PC-3 (cell line): ENCODE measurements at places on chromosomes 1 and 21. TPM values are rescaled to one million over a fixed set of nuclear protein-coding genes. Genes with fewer than 3 reads are reported as not detected.

GRCh38 chr1:94154989-94155388 is 34.0 kb upstream of the ABCA4 start:
- no peak for DNase-seq
- no peak overlapping the region for H3K27ac ChIP-seq
- no peaks in the 10 kb centered on the region for H3K36me3 ChIP-seq
- H3K27me3 ChIP-seq = no peaks in the 10 kb centered on the region
- no peak overlapping the region for H3K4me3 ChIP-seq

DNA sequence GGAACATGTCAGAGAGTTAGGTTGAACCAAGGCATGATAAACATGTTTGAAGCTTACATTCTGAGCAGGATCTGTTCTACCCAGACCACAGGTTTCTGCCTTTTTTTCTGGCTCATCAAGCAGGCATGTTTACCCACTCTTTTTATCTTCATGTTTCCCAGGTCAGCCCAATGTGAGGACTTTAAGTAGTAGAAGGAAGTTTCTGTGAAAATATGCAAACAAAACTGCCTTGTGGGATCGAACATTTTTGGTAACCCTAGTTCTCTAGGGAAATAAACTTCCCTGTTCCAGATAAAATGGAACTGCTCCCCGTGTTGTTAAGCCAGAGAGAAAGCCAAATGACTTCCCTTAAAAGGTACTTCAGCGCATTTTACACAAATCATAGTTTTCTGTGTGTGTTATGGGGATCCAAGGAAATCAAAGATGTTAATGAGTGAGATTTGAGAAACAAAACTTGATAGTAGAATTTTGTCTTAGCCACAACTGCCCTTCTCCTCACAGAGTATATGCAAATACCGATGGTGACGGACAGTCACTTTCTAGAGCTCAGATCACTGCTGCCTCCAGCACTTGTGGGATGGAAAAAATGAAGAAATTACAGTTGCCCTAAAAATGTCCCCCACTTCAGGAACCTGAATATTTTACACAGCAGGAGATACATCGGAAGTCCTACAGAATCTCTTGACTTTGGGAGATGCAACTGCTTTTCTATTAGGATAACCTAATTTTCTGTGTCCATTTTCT is 765 bp upstream of the HIPK1 start:
- peak; percentile 31 for DNase-seq
- H3K27me3 ChIP-seq = no peaks in the 10 kb centered on the region
- peak overlapping the region; percentile 86 for H3K4me3 ChIP-seq
- H3K27ac ChIP-seq = no peak overlapping the region

GRCh38 chr1:214213136-214213535 is 67.8 kb upstream of the SMYD2 start:
- DNase-seq = peak; percentile 94
- peak overlapping the region; percentile 19; the same call in 1 of the 2 replicates for H3K27ac ChIP-seq
- peaks cover 56% of the 10 kb centered on the region for H3K4me1 ChIP-seq
- H3K4me3 ChIP-seq = peak overlapping the region; percentile 0; the same call in 1 of the 2 replicates
- no peaks in the 10 kb centered on the region for H3K36me3 ChIP-seq

GRCh38 chr1:58824753-58825389 is 41.0 kb upstream of the JUN start:
- H3K27ac ChIP-seq = no peak overlapping the region
- no peaks in the 10 kb centered on the region for H3K27me3 ChIP-seq
- no peaks in the 10 kb centered on the region for H3K36me3 ChIP-seq
- no peak overlapping the region for H3K4me3 ChIP-seq

- peaks cover 6% of the 10 kb centered on the region; the same call in 1 of the 2 replicates for H3K4me1 ChIP-seq
- no peak overlapping the region for H3K4me3 ChIP-seq
- H3K27ac ChIP-seq = no peak overlapping the region
- DNase-seq = no peak
- no peaks in the 10 kb centered on the region for H3K36me3 ChIP-seq
These were observed 92.0 kb upstream of the KIF26B start for GRCh38 chr1:245062741-245063305.

GRCh38 chr21:34129039-34129891 is 55.9 kb downstream of the MRPS6 start:
- H3K36me3 ChIP-seq = peaks cover 33% of the 10 kb centered on the region
- DNase-seq = peak; percentile 14
- no peak overlapping the region for H3K27ac ChIP-seq

GRCh38 chr21:41764558-41765419 is 2.1 kb downstream of the RIPK4 start:
- no peaks in the 10 kb centered on the region for H3K27me3 ChIP-seq
- peak; percentile 40 for DNase-seq
- peak overlapping the region; percentile 97 for H3K27ac ChIP-seq
- H3K4me3 ChIP-seq = peak overlapping the region; percentile 94

DNA sequence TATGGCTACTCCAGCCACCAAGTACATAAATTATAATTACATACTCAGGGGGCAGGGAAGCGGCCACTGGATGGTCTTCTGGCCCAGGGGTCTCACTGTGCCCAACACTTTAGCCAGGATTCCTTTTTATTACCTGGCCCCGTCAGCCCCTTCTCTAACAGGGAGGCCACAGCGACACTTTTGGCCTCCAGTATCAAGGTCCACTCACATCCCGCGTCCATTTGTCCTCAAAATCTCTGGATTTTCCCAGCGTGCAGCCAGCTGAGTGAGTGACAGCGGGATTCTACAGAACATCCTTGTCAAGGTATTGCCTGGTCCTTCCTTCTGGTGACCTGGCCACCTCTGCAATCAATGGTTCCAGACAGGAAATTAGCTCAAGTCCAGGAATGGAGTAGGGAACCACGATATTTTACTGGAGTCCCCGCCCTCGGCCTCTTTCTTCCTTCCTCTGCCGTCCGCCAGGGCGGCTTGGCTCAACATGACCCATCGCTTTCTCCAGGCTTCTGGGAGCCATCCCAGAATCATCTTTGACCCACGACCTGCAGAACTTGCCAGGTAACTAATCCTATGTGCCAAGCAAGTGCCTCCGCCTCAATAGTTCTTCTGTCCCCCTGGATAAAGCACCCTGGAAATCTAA is 2.7 kb upstream of the COL6A2 start:
- H3K36me3 ChIP-seq = no peaks in the 10 kb centered on the region
- no peaks in the 10 kb centered on the region for H3K27me3 ChIP-seq
- peaks cover 12% of the 10 kb centered on the region for H3K4me1 ChIP-seq
- H3K4me3 ChIP-seq = no peak overlapping the region

GRCh38 chr1:227317011-227317451 is 1.3 kb downstream of the CDC42BPA start:
- H3K27ac ChIP-seq = no peak overlapping the region
- H3K27me3 ChIP-seq = no peaks in the 10 kb centered on the region
- peak overlapping the region; percentile 72 for H3K4me3 ChIP-seq
- DNase-seq = peak; percentile 55
- H3K4me1 ChIP-seq = peaks cover 22% of the 10 kb centered on the region

DNA sequence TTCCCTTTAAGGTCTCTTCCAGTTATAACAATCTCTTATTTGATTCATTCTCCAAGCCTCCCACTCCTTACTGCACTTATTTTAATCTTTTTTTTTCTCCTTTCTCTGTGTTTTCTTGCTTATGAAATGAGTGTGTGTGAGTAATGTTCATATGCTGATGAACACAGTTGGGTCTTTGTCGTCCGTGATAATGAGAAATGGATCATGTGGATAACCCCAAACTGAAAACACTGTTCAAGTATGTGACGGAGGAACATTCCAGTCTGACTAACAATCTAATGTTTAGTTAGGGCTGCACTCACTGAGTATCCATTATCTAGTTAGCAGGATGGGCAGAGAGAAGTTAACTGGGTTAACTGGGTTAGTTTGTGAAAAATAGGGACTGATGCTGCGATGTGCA is 253.1 kb upstream of the DUSP10 start:
- H3K27ac ChIP-seq = no peak overlapping the region
- no peak for DNase-seq
- H3K27me3 ChIP-seq = no peaks in the 10 kb centered on the region
- no peaks in the 10 kb centered on the region for H3K36me3 ChIP-seq

DNA sequence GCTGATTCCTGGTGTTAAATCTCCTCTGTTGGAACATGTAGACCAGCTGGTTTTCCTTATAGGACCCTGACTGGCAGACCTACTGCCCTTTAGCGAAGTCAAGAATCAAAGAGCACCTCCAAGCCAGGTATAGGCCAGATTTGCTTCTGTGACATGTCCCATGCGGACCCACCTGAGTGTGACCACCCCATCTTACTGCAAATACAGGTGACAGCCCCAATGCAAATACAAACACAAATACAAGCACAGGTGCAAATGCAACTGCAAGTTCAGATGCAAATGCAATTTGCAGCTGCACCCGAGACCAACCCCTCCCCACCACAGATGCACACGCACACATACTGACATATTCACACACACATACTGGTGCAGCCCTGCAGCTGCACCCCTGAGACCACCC is 72.3 kb downstream of the SIK1 start:
- no peaks in the 10 kb centered on the region for H3K27me3 ChIP-seq
- no peaks in the 10 kb centered on the region for H3K4me1 ChIP-seq
- no peaks in the 10 kb centered on the region for H3K36me3 ChIP-seq
- DNase-seq = no peak
- no peak overlapping the region for H3K27ac ChIP-seq

GRCh38 chr1:216216305-216216704 is 206.9 kb downstream of the USH2A start:
- H3K27ac ChIP-seq = no peak overlapping the region
- no peaks in the 10 kb centered on the region for H3K36me3 ChIP-seq
- H3K4me3 ChIP-seq = no peak overlapping the region
- peaks cover 16% of the 10 kb centered on the region; the same call in 1 of the 2 replicates for H3K27me3 ChIP-seq

GRCh38 chr21:37711836-37712568 is 204.3 kb downstream of the KCNJ6 start:
- 0 out of 2 replicates have a peak, but pooled peaks cover 7% of the 10 kb centered on the region for H3K4me1 ChIP-seq
- peak; percentile 79 for DNase-seq
- H3K27me3 ChIP-seq = peaks cover 18% of the 10 kb centered on the region; the same call in 1 of the 2 replicates
- no peak overlapping the region for H3K27ac ChIP-seq

DNA sequence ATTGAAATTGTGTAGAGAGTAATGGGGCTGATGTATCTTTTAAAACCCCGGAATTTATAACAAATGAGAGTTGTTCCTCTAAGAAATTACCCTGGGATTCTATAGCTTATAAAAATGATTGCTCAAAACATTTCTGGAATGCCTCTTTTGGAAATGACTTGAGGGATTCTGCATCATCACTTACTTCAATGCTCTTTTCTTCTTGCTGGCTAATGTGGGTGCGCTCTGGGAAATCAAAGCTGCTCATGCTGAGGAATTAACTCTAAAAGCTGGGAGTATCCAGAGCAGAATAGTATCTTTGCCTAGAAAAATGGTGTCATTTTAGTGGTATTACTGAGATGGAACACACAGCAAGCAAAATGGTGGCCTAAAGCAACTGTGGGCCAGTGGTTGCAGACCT is 23.0 kb upstream of the TBX15 start:
- no peak overlapping the region for H3K27ac ChIP-seq
- no peak overlapping the region for H3K4me3 ChIP-seq
- DNase-seq = no peak
- H3K36me3 ChIP-seq = no peaks in the 10 kb centered on the region
- peaks cover 18% of the 10 kb centered on the region; the same call in 1 of the 2 replicates for H3K4me1 ChIP-seq

DNA sequence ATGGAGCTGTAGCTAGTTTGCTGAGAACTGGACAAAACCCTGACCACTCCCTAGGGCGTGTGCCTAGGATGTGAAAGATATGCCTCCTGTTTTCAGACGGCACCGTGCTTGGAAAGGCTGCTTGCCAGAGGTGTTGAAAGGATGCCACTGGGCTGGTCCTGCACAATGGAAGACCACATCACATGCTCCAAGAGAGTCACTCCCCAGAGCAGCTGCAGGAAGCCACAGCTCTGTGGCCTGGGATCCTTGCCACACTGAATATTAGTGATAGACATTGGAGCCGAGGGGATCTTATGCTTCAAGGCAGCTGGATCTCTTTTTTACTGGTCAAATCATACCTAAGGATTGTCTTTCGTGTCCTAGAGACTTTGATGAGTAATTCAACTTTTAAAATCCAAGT is 6.6 kb upstream of the APP start:
- H3K27me3 ChIP-seq = no peaks in the 10 kb centered on the region
- H3K36me3 ChIP-seq = no peaks in the 10 kb centered on the region
- no peaks in the 10 kb centered on the region for H3K4me1 ChIP-seq

GRCh38 chr1:67514300-67514699 is 84.1 kb upstream of the SERBP1 start:
- no peaks in the 10 kb centered on the region for H3K36me3 ChIP-seq
- DNase-seq = no peak
- no peaks in the 10 kb centered on the region for H3K27me3 ChIP-seq

- H3K36me3 ChIP-seq = no peaks in the 10 kb centered on the region
- no peaks in the 10 kb centered on the region for H3K27me3 ChIP-seq
- peak; percentile 27 for DNase-seq
- H3K4me3 ChIP-seq = no peak overlapping the region
These were observed 52.9 kb downstream of the SNRPE start for GRCh38 chr1:203914292-203914691.

DNA sequence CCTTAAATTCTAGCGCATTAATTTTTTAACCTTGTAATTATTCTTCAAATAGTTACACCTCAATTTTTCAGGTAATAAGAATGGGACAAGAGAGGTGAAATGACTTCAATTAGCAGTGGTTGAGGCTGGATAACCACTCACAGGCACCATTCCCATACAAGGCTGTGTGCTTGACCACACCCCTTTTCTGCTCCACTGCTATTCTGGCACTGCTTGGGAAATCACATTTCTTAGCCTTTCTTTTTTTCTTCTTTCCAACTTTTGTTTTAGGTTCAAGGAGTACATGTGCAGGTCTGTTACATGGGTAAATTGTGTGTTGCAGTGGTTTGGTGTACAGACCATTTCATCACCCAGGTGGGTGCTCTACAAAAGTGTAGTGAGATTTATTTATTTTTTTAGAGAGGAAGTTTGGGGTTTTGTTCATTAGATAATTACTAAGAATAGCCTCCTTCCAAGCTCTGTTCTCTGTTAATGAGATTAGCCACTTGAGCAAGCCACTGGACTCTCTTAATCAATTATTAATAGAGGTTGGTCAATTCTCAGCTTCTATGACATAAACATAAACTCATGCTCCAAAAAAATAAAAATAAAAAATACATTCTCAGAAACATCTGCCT is 14.4 kb downstream of the ILDR2 start:
- DNase-seq = no peak
- no peak overlapping the region for H3K4me3 ChIP-seq
- no peaks in the 10 kb centered on the region for H3K4me1 ChIP-seq
- no peaks in the 10 kb centered on the region for H3K36me3 ChIP-seq

The ADAMTSL4 gene
- total RNA-seq = 0.81 and 0.87 TPM in 2 replicates

The KCND3 gene
- total RNA-seq = not detected in 2 replicates

The EDN2 gene
- 0.36 TPM in 1 of 2 replicates, not detected in the other for total RNA-seq

The CYYR1 gene
- total RNA-seq = not detected in 2 replicates

The ANGPTL7 gene
- not detected in 2 replicates for total RNA-seq
